ENCODE measurements at places on chromosomes 5 and 9.

DNA sequence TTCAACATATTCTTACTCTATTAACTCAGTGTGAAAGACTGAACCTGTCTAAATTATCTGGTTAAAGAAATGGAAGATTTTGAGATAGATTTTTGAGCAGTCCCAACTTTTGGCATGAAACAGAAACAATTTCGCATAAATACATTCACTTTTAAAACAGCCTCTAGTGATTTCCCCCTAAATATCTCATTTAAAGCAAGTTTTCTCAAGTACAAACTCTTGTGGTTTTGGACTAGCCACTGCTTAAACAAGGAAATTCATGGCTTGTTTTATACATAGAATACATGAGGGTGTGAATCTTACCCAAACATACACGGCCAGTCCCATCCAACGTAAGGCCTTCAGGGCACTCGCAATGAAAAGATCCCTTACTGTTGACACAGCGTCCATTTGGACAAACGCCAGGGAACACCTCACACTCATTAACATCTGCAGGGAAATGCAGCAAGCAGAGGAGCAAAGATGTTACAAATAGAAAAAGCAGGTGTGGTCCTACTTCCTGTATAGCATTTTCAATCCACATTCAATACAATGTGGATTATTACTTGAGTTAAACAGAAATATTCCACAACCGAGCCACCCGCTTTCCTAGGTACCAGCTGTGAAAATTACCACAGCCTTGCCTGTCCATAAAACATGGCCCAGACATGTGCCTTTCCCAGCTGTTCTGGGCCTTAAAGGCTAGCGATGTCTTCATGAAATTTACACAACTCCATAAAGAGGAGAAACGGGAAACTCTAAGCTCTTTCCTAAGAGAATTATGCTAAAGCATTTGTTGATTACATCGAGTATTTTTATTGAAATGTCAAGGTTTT lies 188.8 kb downstream of the FBN2 start:
- no peak for DNase-seq

DNA sequence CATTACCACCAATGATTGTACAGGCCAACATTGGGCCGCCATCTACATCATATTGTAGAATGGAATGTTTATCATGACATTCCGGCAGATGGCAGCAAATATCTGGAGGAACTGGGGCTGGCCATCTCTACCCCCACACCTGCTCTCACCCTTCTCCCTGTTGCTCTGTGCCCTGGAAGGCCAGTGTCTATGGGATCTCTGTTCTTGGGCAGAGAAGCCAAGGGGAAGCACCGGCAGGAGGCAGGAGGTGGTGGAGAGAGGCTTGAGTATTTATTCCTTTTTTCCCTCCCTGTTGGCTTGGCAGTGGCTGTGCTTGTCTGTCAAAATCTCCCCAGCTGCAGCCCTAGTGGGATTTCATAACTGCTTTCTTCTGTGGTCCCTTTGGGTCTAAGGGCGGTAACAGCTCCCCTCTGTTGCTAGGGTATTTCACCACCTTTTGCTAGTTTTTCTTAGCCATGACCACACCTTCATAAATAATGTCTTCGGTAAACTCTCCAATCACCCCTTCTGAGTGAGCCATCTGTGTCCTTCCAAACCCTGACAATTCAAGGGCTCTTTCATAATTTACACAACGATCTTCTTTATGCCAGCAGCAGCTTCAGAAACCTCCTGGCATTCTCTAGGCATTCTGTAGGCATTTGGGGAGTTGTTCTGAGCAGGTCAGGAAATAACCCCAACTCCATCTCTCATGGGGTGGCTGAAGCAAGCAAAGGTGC lies 225.8 kb downstream of the MELK start:
- DNase-seq: no peak

DNA sequence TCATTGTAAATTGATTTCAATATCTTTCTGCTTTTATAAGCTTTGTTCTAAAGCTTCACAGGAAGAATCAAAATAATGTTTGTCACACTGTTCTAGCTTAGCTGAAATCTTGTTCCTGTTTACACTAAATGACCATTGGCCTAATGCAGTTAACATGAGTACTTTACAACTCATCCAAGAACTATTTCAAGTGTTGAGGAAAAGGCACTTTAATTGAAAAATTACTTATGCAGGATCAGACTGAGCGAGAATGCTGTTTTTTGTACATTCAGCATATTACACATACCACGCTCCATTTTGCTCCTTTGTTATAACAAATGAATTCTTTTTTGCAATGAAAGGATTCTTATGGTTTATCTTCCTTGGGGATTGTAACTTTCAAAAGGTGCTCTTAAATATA lies 22.4 kb upstream of the SMIM15 start:
- no peak for DNase-seq

- DNase-seq: no peak
These were observed 43.1 kb downstream of the BASP1 start for GRCh38 chr5:17260549-17260948.

GRCh38 chr5:9776525-9776924 lies 146.4 kb upstream of the TAS2R1 start:
- DNase-seq: no peak

DNA sequence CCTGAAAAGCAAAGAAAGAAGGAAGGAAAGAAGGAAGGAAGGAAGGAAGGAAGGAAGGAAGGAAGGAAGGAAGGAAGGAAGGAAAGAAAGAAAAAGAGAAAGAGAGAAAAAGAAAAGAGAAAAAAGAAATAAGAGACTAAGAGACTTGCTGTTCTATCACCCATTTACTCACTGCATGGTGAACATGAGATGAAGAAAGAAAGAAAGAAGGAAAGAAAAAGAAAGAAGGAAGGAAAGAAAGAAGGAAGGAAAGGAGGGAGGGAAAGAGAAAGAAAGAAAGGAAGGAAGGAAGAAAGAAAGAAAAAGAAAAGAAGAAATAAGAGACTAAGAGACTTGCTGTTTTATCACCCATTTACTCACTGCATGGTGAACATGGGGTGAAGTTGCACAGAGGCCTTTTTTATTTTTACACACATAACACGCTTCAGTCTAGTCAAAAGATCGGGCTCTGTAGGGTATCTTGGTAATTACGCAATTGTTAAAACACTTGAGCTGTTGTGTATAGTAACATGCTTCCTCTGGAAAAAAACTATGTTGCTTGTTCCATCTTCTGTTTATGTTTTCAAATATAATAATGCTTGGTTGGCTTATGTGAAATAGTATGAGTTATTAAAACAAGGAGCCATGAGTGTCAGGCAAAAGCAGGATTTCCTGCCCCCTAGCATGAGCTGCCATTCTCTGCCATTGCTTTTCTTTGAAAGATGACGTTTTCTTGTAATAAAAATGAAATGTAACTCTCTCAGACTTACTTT lies 119.3 kb upstream of the ZNF608 start:
- no peak for DNase-seq

GRCh38 chr5:172266071-172266675 lies 17.4 kb downstream of the UBTD2 start:
- no peak for DNase-seq

DNA sequence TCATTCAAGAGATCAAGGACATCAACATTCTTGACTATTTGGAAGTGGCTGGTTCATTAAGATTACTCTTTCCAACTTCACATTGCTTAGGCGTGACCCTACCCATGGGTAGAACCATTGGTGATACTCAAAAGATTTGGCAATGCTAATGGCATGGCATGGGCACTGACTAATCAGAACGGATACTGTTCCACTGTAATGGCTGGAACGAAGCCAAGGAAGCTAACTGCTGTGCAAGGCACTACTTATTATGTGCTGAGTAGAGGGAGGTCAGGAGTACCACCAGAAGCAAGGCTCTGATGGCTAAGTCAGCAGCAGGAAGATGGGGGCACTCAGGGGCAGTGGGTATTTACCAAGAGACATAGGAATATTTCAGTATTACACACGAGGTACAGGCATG lies 31.9 kb downstream of the GNA14 start:
- no peak for DNase-seq

DNA sequence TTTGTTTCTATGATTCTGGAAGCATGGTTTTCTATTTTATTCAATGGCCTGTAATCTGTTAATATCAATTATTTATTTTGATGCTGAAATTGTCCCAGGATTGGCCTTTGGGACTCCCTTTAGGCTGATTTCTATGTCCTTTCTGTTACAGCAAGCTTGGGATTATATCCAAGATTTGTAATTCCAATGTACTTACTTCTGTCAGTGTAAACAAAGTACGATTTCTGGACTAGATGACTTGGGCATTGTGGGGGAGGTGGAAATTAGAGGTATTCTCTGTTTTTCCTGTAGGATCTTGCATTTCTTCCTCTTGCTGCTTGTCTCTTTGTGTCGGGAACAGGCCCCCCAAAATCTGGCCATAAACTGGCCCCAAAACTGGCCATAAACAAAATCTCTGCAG lies 3.7 kb downstream of the PCDHGA12 start:
- DNase-seq: no peak

- no peak for DNase-seq
These were observed 712.0 kb downstream of the MAT2B start for GRCh38 chr5:164217464-164217863.

DNA sequence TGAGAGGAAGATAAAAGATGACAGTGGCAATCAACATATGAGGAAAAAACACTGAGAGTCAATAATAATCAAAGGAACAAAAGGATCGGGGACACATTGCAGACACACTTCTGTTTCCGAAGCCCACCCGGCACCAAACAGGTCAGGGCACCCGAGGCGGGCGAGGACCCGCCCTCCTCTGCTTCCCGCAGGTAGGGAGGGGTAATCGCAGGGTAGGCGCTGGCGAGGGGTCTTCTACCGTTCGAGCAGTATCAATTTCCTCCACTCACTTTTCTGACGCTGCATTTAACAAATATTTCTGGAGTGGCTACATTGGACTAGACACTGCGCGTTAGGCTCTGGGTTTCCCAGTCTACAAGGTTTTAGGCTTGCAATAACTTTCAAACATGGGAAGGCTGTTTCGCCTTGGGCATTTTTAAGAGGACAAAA lies 1.3 kb downstream of the TXN start:
- DNase-seq: peak; percentile 49

- no peak for DNase-seq
These were observed 60.5 kb downstream of the SIL1 start for GRCh38 chr5:139137697-139138096.

DNA sequence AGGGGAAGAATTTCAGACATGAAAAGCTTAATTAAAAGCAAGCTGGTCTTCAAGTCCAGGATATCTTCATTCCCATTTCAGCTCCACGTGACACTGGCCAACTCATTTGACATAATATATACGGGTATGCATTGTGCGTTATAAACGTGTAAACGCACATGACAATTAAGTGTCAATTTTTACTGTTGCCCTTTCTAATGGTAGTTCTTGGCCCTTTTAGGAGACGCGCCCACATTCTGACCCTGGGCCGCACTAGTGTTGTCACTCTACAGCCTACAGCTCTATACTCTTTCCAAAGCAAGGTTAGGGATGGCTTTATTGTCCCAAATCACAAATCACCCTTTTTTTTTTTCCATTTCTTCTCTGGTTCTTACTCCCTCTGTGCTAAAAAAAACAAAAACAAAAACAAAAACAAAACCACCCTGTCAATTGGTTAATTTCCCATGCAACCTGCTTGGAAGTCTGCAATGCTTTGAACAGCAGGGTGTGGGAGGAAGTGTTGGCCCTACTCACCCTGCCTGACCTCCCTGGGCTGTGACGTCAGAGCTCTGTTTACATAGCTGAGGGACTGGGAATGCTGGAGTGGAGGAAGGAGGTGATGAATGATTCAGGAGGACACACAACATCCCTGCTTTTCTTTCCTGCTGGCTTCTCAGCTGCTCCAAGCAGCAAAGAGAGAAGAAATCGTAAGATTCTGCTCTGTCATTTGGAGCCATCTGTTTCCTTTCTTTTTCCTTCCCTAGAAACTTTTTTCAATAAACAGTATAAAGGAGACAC lies 19.3 kb downstream of the RFK start:
- DNase-seq: no peak

DNA sequence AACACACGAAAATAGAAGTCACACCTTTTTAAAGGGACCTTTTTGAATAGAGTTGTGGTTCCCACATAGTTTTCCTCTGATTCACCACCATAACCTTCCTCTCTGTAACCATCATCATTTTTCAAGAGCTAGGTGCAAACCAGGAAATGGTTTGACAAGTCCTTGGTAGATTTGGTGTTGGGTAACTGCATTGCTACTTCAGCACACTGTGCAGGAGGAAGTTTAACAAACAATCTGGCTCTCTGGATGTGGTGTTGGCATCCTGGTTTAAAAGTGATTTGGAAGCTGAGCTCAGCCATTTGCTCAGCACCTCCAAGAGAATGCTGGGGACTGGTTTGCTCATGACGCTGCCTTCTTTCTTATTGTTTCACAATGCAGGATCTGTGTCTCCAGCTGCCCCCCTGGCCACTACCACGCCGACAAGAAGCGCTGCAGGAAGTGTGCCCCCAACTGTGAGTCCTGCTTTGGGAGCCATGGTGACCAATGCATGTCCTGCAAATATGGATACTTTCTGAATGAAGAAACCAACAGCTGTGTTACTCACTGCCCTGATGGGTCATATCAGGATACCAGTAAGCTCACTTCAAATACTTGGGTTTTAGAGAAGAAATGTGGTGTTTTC lies 213.1 kb downstream of the RFK start:
- DNase-seq: no peak

GRCh38 chr5:32707418-32707997 lies 3.6 kb upstream of the NPR3 start:
- no peak for DNase-seq

Data from ecto neural progenitor cell (in vitro differentiated cells).